NT2/D1 (cell line): ENCODE measurements at places on chromosomes 3 and 15.
A peak's percentile ranks its signal among the peaks of the same experiment; 100 is the strongest.

- no peak for DNase-seq
Observed at GRCh38 chr3:98731720-98732285, 31.3 kb upstream of the ST3GAL6 start.

GRCh38 chr15:91424001-91424400 lies 323.9 kb downstream of the SV2B start:
- DNase-seq, result no peak

DNA sequence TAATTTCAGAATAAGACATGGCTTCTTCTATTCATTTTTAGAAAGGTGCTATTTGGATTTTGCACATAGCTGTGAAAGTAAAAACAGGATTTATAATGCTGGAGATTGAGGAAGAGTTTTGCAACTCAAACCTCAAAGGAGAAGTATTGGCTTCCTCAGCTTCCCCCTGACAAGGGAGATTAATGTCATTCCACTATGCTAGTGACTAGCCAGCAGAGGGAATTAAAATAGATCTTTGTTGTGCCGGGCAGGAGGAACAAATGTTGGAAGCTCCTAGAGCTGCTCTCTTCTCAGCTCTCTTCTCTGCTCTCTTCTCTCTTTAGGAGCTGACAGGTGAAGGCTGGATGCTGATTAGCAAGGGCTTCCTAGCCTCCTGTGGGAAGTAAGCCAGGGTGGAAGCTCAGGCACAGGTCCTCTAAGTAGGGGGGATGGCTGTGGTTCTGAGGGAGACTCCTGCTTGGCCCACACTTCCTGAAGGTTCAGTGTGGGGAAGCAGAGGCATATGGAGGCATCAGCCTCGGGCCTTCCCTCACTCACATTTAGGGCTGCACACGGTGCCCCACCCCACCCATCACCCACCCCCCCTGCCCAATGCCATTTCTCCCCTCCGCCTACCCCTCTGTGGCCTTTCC lies 29.6 kb downstream of the CX3CR1 start:
- DNase-seq, result no peak

GRCh38 chr3:170529346-170529745 lies 56.5 kb downstream of the SLC7A14 start:
- DNase-seq, result no peak

GRCh38 chr15:71341811-71342550 lies 226.7 kb downstream of the THSD4 start:
- no peak for DNase-seq

GRCh38 chr3:194272861-194273742 lies 78.0 kb downstream of the CPN2 start:
- DNase-seq, result no peak

- DNase-seq, result no peak
Observed at GRCh38 chr15:56428821-56429458, 36.0 kb downstream of the MNS1 start.

- no peak for DNase-seq
Observed at GRCh38 chr3:2985479-2985878, 124.7 kb downstream of the IL5RA start.

DNA sequence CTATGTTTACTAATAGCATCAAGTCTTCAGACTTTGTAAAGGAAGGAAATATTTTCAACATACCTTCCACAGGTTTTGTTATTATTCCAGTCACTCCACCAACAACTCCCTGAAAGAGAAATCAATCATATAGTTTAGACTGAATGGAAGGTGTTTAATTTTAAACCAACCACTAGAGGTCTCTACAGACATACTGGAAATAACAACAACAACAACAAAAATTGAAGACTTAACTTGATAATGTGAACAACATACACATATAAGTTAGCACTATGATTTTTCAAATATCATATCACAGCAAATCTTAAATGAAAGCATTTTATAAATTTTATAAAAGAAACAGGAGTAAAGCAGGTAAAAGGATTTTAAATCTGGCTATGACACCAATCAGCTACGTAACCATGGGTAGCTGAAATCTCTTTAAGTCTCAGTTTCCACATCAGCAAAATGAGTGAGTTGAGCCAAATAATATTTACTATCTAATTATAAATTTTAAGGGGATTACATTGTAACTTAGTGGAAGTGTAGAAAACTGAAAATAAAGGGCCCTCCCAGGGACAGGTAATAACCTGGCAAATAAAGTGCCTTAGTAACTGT lies 188.2 kb downstream of the VPS13C start:
- DNase-seq, result no peak

DNA sequence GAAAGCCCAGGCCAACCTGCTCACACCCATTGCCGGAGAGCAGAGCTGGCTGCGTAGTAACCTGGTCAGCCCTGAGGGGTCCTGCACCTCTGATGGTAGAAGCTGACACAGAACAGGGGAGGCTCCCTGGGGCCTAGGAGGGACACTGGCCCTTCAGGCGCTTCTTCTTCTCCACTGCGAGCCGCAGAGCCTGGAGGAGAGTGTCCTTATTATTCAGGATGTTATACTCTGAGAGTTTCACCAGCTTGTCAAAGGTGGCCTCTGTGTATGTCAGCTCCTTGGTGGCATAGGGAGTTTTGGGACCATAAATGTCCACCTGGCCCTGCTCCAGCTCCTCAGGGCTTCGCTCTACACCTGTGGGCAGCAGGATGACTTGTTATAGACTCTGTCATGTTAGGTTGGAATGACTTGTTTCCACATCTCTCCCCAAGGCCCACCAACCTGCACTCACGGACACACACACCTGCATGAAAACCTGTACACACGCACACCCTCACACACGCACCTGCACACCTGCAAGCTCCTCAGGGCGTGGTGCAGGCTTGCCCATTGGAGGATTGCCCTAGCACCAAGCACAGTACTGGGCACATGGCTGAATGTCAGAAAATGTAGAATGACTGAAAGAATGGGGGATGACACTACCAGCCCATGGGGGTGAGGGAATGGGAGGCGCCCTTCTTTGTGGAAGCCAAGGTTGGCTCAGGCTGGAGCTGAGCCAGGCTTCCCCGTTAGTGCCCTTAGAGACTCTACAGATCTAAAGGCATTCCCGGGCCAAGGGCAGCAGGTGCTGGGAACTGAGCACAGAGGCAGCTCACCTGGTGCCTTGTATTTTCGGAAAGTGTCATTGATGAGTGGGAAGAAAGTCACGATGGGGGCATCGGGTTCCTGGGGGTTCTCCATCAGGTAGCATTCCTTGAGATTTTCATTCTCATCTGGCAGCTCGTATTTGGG lies 11.5 kb upstream of the EHD4 start:
- DNase-seq, result no peak

DNA sequence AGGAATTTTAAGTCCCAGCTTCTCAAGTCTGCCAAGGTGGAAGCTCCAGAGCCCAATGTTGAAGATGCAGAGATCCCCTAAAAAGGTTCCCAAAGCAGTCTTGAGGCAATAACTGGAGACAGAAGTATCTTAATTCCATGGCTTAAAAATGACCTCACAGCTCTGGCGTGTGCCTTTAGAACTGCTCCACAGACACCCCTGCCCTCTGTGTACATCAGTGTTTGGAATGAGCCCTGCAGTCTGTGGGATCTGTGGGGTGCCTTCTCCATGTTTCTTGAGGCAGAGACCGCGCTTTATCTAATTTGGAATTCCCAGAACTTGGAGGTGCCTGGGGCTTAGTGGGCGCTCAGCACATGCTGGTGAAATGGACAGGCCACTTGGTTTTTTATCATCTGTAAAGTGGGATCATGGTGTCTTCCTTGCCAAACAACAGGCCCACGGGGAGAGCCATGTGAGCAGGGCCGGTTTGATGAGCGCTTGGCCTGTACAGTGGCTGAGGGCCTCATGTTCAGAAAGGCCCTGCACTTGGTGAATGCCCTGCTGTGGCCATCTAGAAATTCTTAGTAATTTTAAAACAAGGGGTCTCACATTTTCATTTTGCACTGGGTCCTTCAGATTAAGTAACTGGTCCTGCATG lies 7.1 kb downstream of the ITGA11 start:
- no peak for DNase-seq

DNA sequence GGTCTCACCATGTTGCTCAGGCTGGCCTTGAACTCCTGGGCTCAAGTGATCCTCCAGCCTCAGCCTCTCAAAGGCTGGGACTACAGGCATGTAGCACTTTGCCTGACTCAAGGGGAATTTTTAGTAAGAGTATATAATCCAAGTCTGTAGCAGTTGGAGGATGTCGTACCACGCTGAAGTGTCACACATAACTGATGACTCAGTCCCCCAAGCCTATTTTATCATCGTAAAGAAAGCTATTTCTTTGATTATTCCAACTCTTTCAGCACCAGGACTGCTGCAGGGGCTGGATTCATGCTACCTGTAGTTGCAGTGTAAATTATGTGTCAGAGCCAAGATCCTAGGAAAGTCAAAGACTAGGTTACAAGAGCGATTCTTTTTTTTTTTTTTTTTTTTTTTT lies 1.4 kb upstream of the PRKCI start:
- no peak for DNase-seq

- DNase-seq, result no peak
Observed at GRCh38 chr15:100665570-100665969, 63.2 kb downstream of the ASB7 start.

DNA sequence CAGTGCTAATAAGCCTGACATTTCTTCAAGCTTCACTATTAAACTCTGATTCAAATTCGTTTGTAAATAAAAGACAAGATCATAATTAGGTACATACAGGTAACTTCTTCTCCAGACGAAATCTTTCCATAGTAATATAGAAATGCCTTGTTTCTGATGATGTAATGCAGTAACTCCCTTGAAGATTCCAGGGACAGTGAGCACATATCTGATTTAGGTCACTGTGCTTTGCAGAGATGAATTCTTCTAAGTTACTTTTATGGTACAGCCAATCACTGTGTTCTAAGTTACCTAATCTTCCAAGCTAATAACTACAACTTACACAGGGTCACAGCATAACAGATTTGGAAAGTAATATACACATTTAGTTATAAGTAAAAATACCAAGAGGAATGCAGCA lies 27.6 kb downstream of the SLC4A7 start:
- DNase-seq, result no peak

GRCh38 chr3:62414786-62415185 lies 41.4 kb upstream of the FEZF2 start:
- DNase-seq, result peak; percentile 59

DNA sequence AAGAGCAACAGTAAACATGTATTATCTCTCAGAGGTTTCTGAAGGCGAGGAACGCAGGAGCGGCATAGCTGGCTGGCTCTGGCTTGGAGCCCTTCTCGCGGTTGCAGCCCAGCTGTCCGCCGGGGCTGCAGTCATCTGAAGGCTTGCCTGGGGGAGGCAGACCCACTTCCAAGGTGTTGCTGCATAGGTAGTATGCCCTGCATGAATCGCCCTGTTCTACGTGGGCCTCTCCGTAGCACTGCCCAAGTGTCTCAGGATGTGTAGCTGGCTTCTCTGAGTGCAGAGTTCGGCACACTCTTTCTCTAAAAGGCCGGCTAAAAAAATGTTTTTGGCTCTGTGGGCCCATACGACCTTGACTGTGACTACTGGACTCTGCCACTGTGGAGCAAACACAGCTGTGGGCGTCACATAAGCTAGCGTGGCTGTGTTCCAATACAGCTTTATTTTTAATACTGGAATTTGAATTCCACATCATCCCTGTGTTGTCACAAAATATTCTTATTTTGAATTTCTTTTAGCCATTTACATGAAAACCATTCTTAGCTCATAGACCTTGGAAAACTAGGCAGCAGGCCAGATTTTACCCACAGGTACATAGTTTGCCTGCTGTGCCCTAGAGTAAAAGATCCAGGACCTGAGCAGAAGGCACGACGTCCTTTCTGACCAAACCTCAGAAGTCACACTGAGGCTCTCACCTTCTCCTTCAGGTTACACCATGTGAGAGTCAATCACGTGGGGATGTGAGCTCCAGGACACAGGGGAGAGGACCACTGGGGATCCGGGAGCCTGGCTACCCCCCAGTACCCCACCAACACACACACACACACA lies 55.9 kb downstream of the PGPEP1L start:
- DNase-seq, result no peak

- no peak for DNase-seq
Observed at GRCh38 chr3:169615833-169616232, 47.7 kb downstream of the MECOM start.

DNA sequence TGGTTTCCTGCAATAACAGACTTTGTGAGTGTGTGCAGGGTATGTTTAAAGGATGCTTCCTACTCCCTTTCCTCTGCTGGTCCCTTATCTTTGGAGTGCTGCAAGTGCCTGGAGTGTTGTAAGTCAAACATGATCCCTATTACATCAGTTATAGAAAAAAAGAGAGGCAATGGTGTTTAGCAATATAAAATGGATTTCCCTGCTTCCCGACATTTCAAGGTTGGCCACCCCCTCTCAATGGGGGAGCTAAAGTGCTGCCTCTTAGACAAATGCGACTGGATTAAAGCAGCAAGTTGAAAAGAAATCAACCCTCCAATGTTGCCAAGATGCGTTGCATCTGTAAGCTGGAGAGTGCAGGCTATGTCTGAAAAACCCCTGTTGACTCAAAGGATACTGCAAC lies 203.1 kb upstream of the WNT5A start:
- DNase-seq, result no peak

GRCh38 chr3:150765949-150766720 lies 3.2 kb upstream of the SIAH2 start:
- DNase-seq, result no peak
